ENCODE measurements at places on chromosomes 2 and 18.

DNA sequence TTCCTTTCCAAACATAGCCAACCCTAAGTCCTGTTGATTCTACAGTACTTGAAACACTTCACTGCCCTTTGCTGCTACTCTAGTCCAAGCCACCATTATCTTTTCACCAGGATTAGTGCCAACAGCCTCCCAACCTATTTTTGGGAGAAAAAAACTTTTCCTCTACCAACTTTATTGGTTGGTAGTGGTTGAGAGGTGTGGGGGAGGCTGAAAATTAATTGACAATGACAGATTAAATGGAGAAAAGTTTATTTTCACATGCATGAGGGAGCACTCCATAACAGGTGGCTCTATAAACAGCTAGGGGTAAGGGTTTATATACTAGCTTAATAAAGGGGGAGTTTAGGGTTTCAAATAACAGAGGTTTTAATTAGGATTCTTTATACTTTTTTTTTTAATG is 37.8 kb upstream of the ITPRID2 start:
- DNase-seq, result no peak

DNA sequence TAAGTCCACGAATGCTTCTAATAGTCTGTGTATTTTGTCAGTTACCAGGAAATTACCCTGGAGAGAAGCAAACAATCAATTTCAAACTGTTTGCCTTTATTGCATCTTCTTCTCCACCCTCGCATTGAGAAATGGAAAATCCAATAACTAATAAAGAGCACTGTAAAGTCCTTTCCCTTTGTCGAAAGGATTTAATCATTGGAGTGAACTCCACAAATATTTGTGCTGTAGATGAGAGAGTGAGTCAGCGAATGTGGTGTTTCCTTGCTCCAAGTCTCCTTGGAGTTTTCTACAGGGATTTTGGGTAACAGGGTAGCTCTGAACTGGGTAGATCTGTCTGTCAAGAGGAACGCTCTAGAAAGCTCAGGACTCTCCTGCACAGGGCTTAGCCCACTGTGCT is 240.2 kb downstream of the KCNS3 start:
- no peak for DNase-seq

GRCh38 chr2:182015334-182016109 is 29.9 kb downstream of the PPP1R1C start:
- no peak for DNase-seq

GRCh38 chr2:233992513-233993217 is 57.8 kb upstream of the SPP2 start:
- no peak for DNase-seq

DNA sequence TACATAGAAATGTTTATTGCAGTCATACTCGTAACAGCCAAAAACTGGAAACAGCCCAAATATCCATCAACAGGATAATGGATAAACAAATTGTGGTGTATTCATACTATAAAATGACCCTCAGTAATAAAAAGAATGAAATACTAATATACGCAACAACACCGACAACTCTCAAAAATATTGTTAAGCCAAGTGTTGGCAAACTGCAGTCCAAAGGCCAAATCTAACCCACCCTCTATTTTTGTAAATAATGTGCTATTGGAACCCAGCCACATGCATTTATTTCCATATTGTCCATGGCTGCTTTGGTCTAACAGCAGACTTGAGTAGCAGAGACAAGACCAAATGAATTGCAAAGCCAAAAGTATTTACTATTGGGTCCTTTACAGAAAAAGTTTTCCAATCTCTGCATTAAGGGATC is 151.0 kb downstream of the MREG start:
- no peak for DNase-seq

DNA sequence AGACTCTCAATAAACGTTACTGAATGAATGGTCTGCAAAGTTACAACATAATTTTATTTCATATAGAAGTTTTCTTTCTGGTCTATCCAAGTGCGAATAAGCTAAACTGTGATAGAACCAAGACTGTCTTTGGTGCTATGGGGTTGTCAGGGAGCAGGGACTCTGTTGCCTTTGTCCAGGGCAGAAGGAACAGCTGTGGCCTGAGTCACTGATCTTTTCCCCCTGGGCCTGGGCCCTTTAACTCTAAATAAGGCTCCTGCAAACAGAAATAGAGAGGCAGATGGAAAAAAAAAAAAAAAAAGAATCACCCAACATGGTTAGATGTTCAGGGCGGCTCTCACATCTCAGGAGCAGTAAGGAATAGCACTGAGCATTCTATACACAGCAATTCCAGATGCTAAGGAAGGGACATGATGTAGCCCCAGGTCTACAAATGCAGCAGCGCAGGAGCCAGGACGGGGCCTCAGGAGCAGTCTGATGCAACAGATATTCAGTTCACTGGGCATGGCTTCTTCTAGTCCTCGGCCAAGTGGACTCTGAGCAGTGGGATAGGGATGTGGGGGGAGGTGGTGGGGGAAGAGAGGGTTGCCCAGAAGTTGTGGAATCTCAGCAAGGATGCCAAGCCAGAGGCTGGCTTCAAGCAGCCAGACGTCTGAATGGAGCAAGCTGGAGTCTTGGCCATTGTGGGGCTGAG is 247.1 kb upstream of the SIX2 start:
- DNase-seq, result peak; percentile 63

DNA sequence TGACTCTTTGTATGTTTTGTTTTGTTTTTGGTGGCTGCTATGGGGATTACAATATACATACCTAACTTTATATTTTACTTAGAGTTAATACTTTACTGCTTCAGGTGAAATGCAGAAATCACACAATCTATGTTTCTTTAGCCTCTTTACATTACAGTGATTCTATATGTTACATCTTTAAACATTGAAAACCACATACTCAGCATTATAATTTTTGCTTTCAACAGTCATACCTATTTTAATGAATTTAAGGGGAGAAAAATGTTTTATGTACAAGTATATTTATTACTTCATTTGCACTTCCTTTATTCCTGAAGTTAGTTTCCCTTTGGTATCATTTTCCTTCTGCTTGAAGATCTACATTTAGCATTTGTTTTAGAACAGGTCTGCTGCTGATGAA is 23.1 kb downstream of the FAM117B start:
- no peak for DNase-seq

DNA sequence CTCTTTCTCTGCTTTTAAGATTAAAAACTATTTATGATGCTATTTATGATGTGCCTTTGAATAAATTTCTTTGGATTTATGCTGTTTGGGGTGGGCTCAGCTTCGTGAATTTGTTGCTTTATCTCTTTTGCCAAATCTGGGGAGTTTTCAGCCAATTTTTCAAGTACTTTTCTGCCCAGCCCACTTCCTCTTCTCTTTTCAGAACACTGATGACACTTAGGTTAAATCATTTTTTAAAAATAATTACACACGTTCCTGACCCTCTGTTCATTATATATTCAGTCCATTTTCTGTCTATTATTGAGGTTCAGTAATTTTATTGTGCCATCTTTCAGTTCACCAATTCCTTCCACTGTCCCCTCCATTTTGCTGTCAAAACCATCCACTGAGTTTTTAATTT is 14.8 kb upstream of the BCL2L11 start:
- no peak for DNase-seq

DNA sequence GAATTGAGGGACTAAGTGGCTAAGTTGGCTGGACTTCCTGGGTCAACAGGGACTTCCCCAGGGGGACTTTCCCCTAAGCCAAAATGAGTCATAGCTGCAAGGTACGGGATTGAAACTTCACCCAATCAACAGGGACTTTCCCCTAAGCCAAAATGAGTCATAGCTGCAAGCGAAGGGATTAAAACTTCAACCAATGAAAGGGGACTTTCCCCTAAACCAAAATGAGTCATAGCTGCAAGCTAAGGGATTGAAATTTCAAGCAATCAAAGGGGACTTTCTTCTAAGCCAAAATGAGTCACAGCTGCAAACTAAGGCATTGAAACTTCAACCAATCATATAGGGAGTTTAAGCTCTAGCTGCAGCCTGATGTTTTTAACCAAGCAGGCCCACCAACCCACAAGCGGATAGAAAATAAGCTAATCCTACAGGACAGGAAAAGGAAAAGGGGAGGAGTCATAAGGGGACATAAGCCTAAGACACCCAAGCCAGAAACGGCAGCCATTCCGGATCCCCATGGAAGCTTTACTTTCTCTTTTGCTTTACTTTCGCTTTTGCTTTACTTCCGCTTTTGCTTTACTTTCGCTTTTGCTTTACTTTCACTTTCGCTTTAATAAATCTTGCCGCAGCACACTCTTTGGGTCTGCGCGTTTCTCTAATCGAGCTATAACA is 1375.4 kb upstream of the CELF4 start:
- DNase-seq, result no peak

- no peak for DNase-seq
Measured at GRCh38 chr18:63422864-63423304, 608 bp upstream of the VPS4B start.

DNA sequence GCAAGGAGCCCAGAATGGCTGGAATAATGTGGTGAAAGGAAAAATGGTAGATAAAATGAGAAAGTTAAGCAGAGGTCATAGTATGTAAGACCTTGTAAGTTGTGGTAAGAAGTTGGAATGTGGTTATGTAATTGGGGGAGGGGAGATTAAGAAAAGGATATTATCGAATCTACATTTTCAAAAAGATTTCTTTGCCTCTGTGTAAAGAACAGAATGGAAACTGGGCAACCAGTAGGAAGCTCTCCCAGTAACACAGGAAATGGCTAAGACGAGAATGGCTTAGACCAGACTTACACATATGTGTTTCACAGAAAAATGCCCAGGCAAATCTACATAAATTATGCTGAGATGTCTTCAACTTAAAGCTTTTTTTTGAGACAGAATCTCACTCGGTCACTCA is 13.2 kb downstream of the MEMO1 start:
- no peak for DNase-seq

DNA sequence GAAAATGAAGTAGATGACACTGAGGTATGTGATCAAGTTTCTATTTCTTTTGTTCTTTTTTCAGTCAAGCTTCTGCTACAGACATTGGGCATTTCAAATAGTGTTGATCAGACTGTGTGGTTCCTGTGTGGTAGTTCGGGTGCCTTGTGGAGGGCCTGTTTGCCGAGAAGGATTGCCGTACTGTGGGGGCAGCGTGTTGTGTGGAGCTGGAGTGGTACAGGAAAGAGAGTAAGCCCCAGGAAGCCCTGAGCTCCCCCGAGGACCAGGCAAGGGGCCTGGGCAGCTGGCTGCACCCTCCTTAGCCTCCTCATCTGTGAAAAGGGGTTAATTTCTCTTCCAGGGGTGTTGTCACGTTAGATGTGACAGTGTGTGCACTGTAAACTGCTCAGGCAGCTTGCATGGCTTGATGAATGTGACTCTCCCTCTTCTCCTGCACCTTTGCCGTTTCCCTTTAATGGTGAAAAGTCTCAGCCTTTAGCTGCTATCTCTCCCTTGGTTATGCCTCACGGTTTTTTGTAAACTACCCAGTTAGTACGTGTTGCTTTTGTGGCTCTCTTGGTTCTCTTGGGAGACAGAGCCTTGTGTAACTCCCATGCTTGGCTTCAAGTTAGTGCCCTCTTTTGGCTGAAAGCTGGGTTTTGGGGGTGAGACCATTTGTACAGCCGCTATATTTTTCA is 19.5 kb downstream of the C2orf74 start:
- DNase-seq, result no peak

DNA sequence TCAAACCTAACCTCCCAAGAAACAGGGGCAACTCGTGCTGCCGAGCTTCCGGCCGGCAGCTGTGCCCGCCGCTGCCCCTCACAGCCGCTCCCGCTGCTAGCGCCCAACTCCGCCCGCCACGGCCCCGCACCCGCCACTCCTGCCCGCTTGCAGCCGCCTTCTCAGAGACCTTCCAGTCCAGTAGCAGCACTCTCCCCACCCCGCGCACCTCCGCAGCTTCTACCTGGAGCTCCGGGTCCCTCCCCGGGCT is 722 bp upstream of the C2orf15 start:
- no peak for DNase-seq

GRCh38 chr18:56508370-56509036 is 129.9 kb downstream of the TXNL1 start:
- no peak for DNase-seq

DNA sequence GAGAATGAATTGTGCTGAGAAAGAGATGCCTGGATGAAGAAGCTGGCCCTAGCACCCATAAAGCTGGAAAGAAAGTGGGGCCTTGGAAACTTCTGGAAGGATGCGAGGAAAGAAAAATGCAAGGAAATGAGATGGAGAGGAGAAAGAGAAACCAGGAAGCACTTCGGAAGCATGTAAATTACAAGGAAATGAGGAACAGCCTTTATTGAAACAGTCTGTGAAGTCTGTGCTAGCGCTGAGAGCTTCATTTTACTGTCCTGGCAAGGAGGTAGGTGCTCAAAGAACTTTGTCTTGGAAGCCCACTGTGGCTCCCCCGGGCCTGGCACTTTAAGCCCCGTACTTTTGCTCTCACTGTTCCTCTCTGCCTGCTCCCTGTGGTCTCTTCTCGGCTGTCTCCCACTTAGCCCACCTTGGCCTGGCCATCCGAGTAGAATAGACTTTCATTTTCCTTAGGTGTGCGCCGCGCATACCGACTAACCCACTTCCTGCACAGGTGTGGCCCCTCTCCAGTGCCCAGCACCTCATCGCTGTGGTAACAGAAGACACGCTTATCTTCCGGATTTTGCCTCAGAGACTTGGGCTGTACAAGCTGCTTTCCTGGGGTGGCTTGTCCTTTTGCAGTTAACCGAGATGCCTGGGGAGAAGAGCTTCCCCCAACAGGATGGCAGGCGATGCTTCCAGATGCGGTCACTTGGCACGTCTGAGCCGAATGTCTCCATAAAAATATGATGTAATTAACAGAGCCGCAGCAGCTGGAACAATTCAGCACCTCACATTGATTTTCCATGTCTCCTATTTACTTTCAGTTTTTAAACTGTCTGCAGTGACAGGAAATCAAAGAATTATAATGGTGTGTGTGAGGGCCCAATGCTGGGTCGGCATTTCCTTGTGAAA is 199.6 kb downstream of the HRH4 start:
- no peak for DNase-seq

DNA sequence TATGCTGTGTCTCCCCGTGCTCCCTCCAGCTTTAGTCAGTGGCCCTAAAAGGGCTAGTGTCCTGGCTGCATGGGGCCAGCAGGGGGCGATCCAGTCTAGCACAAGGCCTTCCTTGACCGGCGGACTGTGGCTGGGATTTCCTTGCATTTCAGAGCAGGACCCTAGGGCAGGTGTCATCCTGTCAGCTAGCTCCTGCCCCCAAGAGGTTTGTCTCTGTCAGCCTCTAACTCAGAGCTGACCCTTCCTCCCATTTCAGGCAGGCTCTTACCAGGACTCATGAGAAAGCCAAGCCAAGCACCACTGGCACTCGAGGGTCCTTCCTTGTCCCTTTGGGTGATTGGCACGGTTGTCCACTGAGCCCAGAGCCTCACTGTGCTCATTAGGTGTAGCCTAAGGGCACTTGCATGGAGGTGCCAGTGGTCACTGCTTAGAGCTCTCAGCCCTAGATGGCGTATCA is 140.3 kb downstream of the RPIA start:
- DNase-seq, result peak; percentile 27

DNA sequence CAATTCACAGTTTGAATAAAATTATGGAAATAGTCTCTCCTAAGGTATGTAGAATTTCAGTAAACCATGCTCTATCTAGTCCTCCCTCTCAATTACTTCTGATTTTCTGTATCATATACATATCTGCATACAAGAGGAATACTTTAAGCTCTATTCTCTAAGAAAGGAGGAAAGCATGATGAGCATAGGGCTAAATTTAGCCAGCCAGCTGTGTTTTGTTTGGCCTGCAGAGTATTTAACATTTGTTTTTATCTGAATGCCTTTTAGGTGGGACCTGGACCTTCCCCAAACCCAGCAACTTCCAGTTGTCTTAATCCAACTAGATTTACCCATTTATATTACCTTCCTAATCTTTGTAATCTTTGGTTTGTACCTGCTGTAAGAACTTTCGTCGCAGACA is 42.2 kb upstream of the FAM117B start:
- DNase-seq, result no peak
